PC-3 (cell line): ENCODE measurements at places on chromosomes 6 and 20. TPM values are rescaled to one million over a fixed set of nuclear protein-coding genes. Genes with fewer than 3 reads are reported as not detected.

The CDH26 gene
- total RNA-seq = 1.2 and 1.4 TPM in 2 replicates

DNA sequence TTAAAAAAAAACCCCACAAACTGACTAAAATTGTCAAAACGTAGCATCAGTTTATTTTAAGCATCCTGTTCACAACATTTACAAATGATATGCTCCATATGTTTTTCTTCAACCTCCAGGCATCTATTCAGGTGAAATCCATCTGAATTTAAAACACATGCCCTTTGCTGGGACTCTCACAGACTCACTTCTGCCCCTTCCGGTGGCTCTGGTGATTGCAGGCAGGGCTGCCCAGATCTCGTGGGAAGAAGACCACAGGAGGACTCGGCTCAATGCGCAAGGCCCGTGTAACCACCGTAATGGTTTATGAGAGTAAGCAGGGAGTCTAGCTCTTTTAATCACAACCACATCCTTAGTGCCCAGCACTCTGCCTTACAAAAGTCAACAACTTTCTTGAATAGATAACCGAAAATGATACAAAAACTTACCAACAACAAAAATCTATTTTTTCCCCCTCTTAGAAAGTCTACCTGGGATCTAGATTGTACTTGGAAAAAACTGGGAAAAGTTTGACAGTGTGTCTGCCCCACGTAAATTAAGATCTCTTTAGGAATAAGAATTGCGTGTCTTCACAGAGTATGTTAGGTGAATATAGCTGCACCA, 139.1 kb downstream of the KIF16B start:
- DNase-seq = peak; percentile 82

GRCh38 chr6:20746024-20746423, 211.8 kb downstream of the CDKAL1 start:
- DNase-seq = peak; percentile 37

The TAF4 gene
- 9.6 and 15.1 TPM in 2 replicates for total RNA-seq

GRCh38 chr6:3376893-3377535, 79.8 kb downstream of the SLC22A23 start:
- peak; percentile 49 for DNase-seq

The CDH4 gene
- total RNA-seq = not detected in 2 replicates

DNA sequence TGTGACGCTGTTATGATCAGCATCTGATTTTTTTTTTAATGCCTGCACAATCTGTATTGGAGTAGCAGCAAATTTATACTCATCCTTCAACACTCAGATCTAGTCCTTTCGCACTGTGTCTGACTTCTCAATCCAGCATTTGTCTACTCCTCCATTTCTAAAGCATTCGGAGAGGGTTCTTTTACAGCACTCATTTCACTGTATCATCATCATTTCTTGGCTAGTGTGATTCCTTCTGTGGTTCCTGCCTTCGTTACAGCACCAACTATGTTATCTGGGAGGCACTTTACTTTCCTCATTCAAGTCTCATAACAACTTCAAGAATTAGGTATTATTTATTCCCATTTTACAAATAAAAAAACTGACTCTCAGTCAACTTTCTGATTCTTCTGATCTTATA, 18.0 kb downstream of the NUDT3 start:
- DNase-seq = no peak

DNA sequence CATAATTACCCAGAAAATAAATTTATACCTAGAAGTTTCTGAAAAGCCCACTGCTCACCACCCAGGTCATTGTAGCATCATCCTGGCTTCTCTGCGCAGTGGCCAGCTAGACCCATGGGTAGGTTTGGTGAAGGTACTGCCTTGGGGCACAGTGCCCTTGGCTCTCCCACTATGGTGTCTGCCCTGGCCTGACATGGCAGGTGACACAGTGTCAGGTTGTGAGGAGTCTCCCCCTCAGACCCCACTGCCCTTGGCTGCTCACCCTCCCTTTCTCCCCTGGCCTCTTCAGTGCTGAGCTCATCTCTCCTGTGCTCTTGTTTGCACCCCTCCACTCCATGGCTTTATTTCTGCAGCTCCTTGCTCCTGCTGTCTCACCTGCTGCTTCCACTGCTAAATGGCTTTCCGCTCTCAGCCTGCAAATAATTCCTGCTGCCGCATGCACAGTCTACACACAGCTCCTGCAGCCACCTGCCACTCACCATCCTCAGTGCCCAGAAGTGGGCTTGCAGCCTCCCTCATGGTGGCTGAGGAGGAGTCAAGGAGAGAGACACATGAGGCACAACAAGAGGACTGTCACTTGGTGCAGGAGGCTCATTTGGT, 313.4 kb upstream of the MOCS1 start:
- no peak for DNase-seq

DNA sequence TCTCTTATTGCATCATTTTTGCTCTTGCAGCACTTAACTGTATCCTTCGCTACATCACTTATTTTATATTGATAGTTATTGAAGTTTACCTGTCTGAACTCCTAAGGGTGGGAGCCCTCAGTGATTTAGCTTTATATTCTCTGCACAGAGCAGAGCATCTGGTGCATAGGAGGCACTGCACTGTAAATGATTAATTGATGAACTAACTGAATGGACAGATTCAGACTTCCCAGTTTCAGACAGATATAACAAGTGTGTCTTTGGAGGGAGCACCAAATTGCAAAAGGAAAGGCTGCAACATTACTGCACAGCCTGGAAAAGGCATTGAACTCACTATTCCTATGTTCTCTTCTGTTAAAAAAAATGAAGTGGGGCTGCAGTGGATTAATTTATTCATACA, 160.3 kb downstream of the EDN1 start:
- DNase-seq = no peak

GRCh38 chr20:20665606-20666332, 46.7 kb downstream of the RALGAPA2 start:
- no peak for DNase-seq

DNA sequence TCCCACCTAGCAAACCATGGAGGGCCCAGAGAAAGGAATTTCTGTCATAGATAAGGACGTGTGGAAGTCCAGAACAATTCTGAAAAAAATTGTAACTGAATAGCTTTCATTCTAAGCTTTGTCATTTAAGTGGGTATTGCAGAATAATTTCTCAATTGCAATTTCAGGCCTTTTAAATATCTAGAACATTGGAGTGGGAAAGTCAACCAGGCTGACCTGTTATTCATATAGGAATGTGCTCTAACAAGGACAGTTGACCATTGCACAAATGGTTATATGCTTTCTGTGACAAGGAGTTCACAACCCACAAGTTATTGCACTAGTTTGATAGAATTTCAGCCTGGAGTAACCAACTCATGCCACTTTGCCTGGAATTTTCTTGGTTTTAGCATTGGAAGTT, 53.4 kb upstream of the OLIG3 start:
- DNase-seq = no peak

GRCh38 chr20:13930281-13930680, 60.1 kb downstream of the SEL1L2 start:
- DNase-seq = peak; percentile 91

DNA sequence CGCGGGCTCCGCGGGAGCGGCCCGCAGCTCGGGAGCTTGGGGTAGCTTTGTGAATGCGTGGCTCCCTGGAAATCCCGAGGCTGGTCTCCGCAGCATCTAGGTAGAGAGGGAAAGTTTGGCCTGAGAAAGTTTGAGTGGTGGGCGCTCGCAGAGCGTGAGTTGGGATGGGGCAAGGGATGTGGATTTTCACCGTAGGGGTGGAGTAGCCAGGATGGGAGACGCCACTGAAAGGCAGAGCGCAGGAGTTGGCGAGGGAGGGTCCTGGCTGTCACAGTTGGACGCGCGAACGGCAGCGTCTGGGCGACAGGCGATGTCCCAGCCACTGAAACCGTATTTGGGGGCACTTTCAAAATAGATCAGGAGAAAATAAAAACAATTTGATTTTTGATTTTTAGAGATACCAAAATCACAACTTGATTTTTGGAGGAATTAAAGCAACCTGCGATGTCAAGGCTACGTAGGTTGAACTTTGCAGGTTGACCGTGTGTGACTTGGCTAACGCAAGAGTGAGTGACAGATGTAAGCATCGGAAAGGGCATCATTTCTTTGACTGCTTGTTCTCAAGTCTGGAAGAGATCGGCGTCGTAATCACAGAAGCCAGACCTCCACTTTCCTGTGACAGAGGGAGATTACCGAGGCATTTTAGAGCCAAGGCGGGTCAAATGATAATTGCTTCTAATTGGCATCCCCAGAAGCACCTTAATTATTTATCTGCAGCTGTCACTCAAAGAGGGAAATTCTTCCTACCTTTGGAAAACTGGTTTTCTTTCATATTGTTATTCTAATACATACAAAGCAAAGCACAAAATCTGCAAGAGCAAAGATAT, 646 bp downstream of the HEY2 start:
- DNase-seq = no peak

The LRRC73 gene
- 0.22 and 0.75 TPM in 2 replicates for total RNA-seq

GRCh38 chr20:63940472-63941266, 15.5 kb downstream of the UCKL1 start:
- no peak for DNase-seq

The RIMS4 gene
- 0.04 and 0.17 TPM in 2 replicates for total RNA-seq

GRCh38 chr6:39173270-39173669, 56.0 kb downstream of the KCNK5 start:
- no peak for DNase-seq

The ADIG gene
- total RNA-seq = not detected in 2 replicates

GRCh38 chr6:161319231-161319630, 45.4 kb upstream of the AGPAT4 start:
- no peak for DNase-seq

DNA sequence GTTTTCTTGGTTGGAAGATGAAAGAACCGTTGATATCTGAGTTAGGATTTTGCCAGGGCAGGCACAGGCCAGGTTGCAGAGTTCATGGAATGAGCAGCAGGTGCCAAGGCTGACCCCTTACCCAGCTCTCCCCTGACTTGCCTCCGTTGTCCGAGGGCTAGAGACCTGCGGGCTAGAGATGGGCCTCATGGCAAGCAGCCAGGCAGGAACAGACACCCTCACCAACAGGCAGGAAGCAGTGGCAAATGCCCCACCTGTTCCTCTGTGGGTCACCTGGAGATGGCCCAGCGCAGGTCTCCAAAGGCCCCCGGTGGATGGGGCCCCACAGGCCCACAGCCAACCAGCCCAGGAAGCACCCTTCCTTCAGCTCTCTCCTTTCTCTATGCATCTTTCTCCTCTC, 186.7 kb upstream of the PMEPA1 start:
- no peak for DNase-seq

The CLDN20 gene
- not detected in 2 replicates for total RNA-seq

- peak; percentile 78 for DNase-seq
These were observed 1.7 kb downstream of the SOD2 start for GRCh38 chr6:159691133-159691962.

GRCh38 chr20:50646483-50646996, 44.8 kb downstream of the RIPOR3 start:
- peak; percentile 39 for DNase-seq

DNA sequence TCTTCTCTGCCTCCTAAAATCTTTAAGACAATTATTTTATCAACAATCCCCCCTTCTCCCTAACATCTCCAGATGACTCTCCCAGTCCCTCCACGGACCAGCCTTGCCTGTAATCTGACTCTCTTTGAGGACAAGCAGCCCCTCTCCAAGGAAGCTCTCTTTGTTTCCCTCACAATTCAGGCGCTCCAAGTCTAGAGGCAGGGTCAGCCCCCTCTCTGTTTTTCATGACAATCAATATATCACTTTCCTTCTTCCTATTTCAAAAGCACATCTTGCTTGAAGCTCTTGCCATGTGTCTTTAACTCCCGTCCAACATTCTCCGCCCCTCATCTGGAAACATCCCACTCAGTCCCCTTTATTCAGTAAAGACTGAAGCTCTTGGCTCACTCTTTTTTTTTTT, 393.4 kb upstream of the SULF2 start:
- DNase-seq = no peak

- DNase-seq = peak; percentile 78
These were observed 89.1 kb upstream of the PHACTR3 start for GRCh38 chr20:59515013-59515905.

The NCOA6 gene
- 9.8 and 10.2 TPM in 2 replicates for total RNA-seq

GRCh38 chr6:108689272-108690161, 128.8 kb downstream of the FOXO3 start:
- DNase-seq = peak; percentile 92

GRCh38 chr6:87858440-87858839, 156.4 kb upstream of the AKIRIN2 start:
- no peak for DNase-seq

- no peak for DNase-seq
These were observed 21.7 kb downstream of the CST7 start for GRCh38 chr20:24970754-24971153.

- no peak for DNase-seq
These were observed 13.1 kb downstream of the FUCA2 start for GRCh38 chr6:143498428-143498827.

- no peak for DNase-seq
These were observed 117.7 kb upstream of the CCDC28A start for GRCh38 chr6:138655828-138656227.

The MAP3K5 gene
- total RNA-seq = 4.3 and 5.0 TPM in 2 replicates

- no peak for DNase-seq
These were observed 23.4 kb downstream of the SIRPA start for GRCh38 chr20:1918491-1919165.

- peak; percentile 68 for DNase-seq
These were observed 36.2 kb upstream of the SCUBE3 start for GRCh38 chr6:35177596-35177995.

GRCh38 chr20:46757754-46758678, 48.6 kb downstream of the SLC2A10 start:
- peak; percentile 79 for DNase-seq

- peak; percentile 48 for DNase-seq
These were observed 6.3 kb downstream of the TNFAIP3 start for GRCh38 chr6:137873273-137873762.

- DNase-seq = no peak
These were observed 158.0 kb downstream of the TENT5A start for GRCh38 chr6:81594501-81594900.
